ENCODE measurements at places on chromosomes 1 and 21. TPM values are rescaled to one million over a fixed set of nuclear protein-coding genes. Genes with fewer than 3 reads are reported as not detected.

Gene SMYD3
- 34.2 TPM for total RNA-seq

Gene REN
- total RNA-seq = not detected

Gene CLCA4
- not detected for total RNA-seq

Gene MMP23B
- total RNA-seq = 1.9 TPM

Gene CRYBG2
- total RNA-seq = 17.6 TPM

Gene TMEM63A
- total RNA-seq = 253 TPM

Gene RAB29
- 29.5 TPM for total RNA-seq

DNA sequence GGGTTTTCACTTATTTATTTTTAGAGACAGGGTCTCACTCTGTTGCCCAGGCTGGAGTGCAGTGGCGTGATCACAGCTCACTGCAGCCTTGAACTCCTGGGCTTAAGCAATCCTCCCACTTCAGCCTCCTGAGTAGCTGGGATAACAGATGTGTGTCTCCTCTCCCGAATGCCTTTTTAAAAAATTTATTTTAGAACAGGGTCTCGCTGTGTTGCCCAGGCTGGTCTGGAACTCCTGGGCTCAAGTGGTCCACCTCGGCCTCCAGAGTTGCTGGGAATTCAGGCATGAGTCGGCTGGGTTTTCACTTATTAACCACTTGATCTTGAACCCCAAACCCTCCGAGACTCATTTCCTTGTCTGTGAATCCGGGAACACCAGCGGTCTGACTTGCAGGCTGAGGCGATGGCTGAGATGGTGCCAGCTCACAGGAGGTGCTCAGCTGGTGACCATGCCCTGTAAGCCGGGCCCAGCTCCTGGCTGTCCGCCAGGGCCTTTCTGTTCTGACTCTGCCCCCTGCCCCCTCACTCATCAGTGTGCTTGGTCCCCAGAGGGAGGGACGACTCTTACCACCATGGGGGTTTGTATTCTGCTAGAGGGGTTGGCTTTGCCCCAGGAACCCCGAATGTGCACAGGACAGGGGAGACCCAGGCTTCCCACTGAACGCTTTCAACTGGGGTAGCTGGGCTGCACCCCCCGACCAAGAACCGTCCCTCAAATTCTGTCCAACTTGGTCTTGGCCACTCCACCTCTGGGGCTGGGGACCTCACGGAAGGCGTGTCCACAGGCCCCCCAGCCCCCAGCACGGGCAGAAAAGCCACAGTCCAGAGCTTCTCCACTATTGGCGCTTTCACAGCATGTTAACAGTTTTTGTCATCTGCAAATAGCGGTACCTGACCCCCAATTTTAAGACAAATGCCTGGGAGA lies 22.5 kb downstream of the MMEL1 start:
- no peaks in the 10 kb centered on the region for H3K36me3 ChIP-seq
- DNase-seq = no peak
- H3K4me3 ChIP-seq = no peak overlapping the region
- no peaks in the 10 kb centered on the region for H3K4me1 ChIP-seq

- no peak overlapping the region for H3K27ac ChIP-seq
- no peaks in the 10 kb centered on the region for H3K4me1 ChIP-seq
- no peak overlapping the region for H3K4me3 ChIP-seq
- H3K27me3 ChIP-seq = no peaks in the 10 kb centered on the region
These were observed 68.6 kb downstream of the VAV3 start for GRCh38 chr1:107896401-107896800.

DNA sequence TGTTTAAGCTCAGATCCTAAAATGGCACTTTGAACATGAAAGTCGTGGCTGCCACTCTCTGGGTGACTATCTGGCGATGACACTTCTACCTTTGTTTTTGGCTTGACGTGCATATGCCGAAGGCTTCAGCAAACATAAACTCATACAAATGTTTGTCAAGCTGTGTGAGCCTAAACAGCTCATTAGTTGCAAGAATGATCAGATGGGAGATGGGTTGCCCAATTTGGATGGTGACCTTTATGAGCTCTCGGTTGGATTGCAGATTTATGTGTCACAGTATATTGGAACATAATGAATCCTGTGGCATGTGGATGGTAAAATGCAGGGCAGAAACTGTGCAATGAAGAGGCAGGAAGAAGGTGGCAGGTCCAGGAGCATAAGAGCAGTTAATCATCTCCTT lies 229.3 kb downstream of the DISC1 start:
- no peaks in the 10 kb centered on the region for H3K27me3 ChIP-seq
- no peaks in the 10 kb centered on the region for H3K4me1 ChIP-seq
- DNase-seq = no peak
- H3K4me3 ChIP-seq = no peak overlapping the region
- H3K36me3 ChIP-seq = no peaks in the 10 kb centered on the region

DNA sequence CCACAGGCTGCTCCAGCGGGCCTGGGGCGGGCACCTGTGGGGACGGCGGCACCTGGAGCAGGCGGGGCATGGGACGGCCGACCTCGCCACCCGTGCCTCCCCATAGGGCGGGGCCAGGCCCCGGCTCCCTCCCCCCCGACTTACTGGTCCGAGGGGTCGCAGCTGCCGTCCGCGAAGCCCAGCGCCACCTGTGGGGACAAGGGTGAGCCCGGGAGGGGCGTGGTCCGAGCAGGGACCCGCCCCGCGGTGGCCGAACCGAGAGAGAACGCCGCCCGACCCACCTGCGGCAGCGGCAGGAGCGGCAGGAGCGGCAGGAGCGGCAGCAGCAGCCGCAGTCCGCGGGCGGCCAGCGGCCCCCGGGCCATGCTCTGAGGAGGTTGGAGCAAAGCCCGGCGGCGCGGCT lies at the start of gene TMEM52:
TSS of gene TMEM52 (minus strand) at position 379 of the 403 bp plus-strand sequence. CDS start at position 365, 14 bp downstream.
- no peak within 1 kb of the TSS for H3K27ac ChIP-seq
- H3K4me3 ChIP-seq = peak within 1 kb of the TSS; percentile 67
- H3K4me1 ChIP-seq = no peaks in the 10 kb centered on the region
- no peak for DNase-seq
- peaks cover 14% of the 10 kb centered on the region for H3K36me3 ChIP-seq

DNA sequence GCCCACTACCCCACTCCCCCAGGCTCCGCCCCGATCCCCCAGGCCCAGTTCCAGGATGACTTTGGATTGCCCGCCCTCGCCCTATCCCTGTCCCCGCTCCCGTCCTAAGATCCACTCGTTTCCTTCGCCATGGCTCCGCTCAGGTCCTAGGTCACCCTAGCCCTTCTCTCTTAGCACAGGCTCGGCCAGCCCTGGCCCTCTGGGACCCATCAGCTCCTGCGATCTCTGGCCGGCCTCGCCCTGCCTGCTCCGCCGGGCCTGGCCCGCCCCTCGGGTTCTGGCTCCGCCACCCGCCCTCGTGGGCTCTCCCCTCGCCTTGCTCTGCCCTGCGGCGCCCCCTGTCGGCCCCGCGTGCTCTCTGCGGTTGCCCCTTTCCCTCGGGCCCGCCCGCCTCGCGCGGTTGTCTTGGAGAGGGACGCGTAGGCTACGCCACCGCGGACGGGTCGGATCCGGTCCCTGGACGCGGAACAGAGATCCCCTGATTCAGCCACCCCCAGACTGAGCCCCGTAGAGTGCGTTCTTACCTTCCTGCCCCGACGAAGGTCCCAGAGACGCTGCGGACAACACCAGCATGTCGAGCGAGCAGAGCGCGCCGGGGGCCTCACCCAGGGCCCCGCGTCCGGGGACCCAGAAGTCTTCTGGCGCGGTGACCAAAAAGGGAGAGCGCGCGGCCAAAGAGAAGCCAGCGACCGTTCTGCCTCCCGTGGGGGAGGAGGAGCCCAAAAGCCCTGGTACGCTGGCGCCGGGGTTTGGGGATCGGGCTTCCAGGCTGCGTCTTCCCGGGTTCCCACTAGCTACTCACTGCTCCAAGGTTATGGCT lies at the start of gene LRRC71:
TSS of gene LRRC71 (plus strand) at position 400 of the 820 bp plus-strand sequence. CDS start at position 572, 172 bp downstream.
- H3K4me3 ChIP-seq = peak within 1 kb of the TSS; percentile 12
- no peak within 1 kb of the TSS for H3K27ac ChIP-seq
- no peaks in the 10 kb centered on the region for H3K36me3 ChIP-seq
- peaks cover 72% of the 10 kb centered on the region for H3K27me3 ChIP-seq

DNA sequence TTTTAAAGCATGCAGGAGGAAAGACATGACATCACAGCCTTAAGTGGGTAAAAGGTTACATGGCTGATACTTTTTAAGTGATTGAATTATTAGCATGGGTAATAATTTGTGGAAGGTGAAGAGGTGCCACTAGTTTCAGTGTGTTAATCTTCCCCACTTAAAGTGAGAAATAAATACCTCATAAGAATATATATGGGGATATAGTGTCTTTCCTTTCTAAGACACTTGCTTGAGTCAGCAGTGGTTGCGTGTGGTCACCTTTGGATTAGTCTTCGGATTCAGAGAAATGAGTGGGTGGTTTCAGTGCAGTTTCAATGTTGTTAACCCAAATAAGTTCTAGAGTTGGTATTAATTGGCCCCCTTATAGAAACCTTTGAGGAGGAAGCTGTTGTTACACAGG lies 94.1 kb downstream of the ADGRL2 start:
- DNase-seq = no peak
- no peak overlapping the region for H3K4me3 ChIP-seq
- H3K4me1 ChIP-seq = peaks cover 20% of the 10 kb centered on the region
- H3K36me3 ChIP-seq = no peaks in the 10 kb centered on the region

Measured in Calu3 (cell line).